Memory B cell (primary cell): ENCODE measurements at places on chromosomes 7 and 10.

DNA sequence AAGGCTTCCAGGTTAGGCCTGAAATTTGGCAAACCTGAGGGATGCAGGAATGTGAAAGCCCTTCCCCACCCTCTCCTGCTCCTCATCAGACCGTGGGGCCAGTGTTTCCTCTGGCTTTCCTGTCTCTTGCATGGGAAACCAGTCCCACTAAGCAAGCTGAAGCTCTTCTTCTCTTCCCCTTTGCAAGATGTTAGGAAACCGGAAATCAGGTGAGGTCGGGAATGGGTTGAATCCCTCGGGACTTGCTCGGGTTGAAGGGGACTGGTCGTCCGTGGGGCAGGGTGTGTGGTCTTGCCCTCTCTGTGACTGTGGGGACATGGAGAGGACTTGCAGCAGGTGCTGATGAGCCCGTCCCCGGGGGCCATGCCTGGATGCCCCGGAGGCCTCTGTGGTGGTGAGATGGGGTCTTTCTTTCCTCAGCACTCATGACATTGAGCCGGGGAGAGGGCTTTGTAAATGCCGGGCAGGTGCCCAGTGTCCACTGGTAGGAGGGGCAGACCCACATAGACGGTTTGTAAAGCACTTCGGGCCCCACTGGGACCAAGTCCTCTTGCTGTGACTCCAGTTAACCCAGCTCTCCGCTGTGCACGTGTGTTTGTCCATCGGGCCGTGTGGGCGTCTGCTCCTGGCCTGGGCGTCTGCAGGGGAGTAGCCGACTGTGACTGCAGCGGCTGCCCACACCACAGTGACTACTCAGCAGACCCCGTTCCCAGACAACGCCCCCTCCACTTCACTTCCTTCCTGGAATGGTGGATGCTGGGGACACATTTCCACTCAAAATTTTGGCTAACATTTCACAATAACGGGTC is 373.9 kb downstream of the GLRX3 start:
- DNase-seq = no peak

GRCh38 chr10:51806079-51806835 is 106.9 kb upstream of the CSTF2T start:
- no peak for DNase-seq

- DNase-seq = no peak
These were observed 439 bp downstream of the IQUB start for GRCh38 chr7:123533929-123534382.

- no peak for DNase-seq
These were observed 35.0 kb upstream of the LSM8 start for GRCh38 chr7:118148930-118149329.

GRCh38 chr10:35210961-35211360 is 84.3 kb downstream of the CREM start:
- no peak for DNase-seq

DNA sequence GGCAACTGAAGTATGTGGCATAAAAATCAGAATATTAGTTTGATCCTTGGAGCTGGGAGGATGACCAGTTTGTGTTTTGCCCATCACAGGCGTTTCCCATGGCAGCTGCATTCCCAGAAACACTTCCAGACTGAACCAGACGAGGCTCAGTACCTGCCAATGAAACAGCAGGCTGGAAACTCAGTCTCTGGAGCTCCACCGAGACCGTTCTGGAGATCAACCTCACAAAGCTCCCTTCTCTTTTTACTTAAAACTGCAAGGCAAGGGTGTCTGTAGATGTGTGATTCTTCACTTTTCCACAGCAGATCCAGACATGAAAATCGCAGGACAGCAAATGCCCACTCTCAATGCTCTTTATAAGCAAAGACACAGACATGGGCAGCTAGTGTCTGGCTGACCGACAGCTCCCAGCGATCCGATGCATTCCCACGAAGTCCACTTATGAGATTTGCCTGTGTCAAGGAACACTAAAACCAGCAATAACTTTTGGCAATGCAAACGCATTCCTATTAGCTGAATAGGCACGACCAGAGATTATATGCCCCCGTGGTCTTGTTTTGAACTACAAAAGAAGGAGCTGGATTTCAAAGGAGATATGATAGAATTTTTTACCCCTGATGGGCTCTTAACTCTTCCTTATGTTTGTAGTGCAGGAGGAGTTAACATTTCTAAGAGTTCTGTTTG is 72.6 kb downstream of the ADAM12 start:
- no peak for DNase-seq

GRCh38 chr7:77205706-77206105 is 6.1 kb upstream of the FGL2 start:
- DNase-seq = no peak

- DNase-seq = no peak
These were observed 271.7 kb downstream of the BICC1 start for GRCh38 chr10:58784361-58784760.

GRCh38 chr7:117017017-117017451 is 63.7 kb downstream of the ST7 start:
- DNase-seq = no peak

DNA sequence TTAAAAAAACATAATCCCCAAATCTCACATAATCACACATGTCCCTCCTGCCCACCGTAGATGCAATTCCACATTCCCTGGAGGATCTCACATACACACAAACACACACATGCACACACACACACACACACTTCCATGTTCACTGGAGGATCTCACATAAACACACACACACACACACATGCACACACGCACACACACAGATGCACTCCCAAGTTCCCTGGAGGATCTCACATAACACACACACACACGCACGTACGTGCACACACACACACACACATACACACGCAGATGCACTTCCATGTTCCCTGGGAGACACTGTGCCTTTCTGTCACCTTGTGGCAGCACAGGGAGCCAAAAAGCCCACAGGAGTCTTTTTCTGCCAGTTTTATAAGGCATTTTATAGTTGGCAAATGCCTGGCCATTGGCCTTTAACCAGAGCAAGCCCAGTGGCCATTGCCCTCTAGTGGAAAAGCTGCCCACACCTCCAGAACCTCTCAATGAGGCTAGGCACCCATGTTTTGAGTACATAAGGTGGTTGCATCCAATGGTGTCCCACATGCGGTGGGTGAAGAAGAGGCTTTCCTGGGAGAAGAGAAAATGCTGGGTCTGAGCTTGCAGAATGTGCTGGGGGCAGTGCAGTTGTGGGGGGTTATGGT is 115.4 kb upstream of the ACBD5 start:
- DNase-seq = no peak

DNA sequence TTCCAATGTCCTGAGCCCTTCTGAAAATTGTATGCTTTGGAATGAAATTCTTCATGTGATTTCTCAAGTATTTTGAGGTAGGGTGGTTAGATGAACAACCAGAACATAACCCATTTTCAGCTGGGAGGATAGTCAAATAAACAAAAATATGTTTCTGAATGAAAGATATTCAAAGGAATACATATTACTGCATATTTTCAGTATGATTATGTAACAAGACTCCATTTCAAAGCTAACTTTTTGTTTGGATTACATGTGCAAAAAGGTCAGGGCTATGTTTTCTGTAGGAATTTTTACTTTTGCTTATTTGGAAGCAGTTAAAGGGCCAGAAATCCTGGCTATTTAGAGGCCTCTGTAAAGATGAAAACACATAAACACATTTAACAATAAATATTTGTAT is 27.7 kb downstream of the CDK6 start:
- no peak for DNase-seq

GRCh38 chr10:98306501-98306900 is 38.5 kb upstream of the LOXL4 start:
- no peak for DNase-seq

DNA sequence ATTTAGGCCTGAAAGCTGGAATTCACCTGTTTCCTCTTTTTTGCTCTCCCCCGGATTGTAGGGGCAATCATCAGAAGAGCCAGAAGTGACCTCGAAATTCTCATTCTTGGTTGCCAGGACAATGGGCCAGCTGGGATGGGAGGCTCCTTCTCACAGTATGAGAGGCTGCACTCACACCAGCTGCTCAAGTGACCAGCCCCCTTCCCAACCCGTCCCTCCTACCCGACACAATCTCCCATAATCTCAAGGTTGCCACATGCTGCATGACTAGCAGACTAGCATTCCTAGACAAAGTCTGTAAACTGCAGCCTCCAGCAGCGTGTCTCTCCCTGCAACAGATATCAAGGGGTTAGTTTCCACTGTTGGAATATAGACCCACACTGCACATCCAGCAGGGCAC is 110.3 kb downstream of the C1GALT1 start:
- no peak for DNase-seq

GRCh38 chr10:112716924-112717413 is 233.1 kb upstream of the TCF7L2 start:
- no peak for DNase-seq

DNA sequence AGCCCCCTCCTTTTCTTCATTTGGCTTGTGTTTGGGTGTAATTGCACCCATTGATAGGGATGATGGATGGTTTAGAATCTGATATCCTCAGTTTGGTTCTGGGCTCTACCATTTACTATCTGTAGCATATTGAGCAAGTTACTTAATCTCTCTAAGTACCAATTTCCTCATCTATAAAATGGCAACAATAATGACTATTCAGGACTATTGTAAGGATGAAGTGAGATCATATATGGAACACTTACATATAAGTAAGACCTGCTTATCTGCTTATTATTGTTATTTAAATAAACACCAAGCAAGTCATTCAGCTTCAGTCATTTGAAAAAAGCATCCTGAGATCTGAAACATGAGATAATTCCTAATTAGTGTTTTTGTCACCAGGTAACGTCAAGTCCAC is 127.0 kb downstream of the SEC23IP start:
- DNase-seq = no peak

GRCh38 chr10:44427479-44427878 is 42.6 kb upstream of the CXCL12 start:
- DNase-seq = no peak

GRCh38 chr10:68010426-68010940 is 64.6 kb downstream of the HERC4 start:
- no peak for DNase-seq

- DNase-seq = no peak
These were observed 44.9 kb upstream of the ZNF32 start for GRCh38 chr10:43693602-43694001.

DNA sequence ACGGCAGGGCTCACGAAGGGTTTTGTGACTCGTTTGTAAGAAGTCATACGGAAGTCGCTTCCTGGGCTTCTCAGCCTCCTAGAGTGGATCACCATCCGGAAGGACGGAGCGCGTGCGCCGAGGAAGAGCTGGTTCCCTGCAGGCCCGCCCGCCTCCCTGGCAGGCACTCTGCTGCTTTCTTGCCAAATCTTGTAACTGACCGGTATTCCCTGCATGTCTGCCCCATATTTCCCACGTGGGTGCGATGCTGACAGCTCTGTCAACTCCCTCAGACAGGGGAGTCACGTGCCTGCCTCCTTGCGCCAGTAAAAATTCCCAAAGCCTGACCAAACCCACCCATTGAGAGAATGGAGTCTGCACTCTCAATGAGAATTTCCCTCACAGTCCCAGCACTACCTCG is 12.7 kb downstream of the SHH start:
- DNase-seq = no peak

DNA sequence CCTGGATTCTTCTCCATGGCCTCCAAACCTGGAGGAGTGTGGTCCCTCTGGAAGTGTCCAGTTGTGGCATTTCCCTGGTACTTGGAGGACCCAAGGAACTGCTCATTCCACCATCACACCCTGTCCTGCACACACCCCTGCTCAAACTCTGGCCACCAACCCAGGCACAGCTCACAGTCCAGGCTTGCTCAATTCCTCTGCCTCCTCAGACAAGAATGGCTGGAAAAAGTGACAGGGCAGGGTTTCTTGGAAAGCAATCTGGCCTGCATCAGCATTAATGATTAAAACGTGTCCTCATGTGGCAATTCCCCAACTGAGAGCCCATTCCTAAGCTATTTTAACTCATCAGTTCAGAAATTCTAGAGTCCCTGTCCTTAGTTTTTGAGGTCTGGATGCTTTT is 17.2 kb upstream of the TPST1 start:
- no peak for DNase-seq

DNA sequence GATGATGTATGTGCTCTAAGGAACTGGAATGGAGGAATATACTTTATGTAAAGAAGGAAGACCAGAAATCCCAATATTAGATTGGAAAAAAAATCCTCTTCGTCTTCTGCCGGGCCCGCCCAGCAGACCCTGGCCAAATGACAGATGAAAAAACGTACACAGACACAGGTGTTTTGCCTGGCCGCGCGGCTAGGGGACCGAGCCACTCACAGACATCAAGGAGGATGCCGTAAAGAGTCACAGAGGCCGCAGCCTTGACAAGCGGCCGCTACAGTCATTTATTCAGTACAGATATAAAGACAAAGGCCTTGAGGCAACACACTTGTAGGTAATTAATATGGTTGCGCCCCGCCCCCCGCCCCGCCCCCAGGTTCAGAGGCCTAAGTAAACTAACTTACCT is 594.1 kb downstream of the GRM8 start:
- DNase-seq = no peak

DNA sequence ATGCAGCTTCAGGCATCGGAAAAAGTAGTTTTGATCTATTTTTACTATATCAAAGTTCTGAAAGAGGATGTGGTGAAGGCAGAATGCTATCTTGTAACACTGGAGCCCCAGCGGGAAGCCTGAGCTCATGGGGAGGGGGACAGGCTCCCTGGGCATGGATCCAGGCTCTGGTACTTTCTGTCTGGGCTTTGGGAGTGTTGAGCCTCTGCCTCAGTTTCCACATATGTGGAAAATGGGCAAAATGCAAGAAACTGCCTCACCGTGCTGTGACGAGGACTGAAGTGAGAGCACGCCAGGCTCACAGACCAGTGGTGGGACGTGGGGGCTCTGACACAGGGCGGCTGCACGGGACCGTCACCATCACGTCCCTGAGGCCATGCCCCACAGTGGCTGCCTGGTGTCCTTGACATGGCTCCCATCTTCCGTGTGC is 182.9 kb upstream of the SHH start:
- DNase-seq = no peak

DNA sequence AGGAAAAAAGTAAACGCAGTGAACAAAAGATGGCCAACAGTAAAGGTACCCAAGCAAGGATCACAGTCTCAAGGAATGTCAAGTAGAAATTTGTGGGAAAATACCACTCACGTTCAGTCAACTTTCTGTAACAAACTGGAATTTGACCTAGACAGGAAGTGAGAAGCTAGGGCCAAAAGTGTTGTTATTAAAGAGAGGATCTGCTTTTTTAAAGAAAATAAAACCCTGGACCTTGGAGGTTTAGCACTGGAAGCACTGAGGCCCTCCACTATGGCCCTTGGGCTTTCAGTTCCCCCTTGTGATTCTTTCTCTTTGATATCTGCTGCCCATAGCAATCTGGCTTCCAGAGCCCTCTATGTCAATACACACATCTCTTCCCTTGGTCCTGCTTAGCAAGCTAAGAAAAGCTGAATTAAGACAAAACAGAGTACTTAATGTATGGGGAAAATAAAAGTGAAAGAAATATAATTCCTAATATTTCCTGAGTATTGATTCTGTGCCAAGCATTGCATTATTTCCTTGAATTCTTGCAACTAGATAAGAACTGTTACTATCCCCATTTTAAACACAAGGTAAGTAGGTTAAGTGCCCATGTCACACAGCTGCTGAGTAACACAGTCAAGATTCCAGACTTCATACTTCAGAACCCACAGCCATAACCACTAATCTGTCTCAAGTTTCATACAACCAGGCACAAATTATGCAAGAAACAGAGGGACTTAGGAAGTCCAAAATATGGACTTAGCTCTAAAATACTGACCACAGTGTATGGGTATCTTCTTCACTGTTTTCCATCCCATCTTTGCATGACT is 2.6 kb upstream of the ZNF438 start:
- no peak for DNase-seq
